ENCODE measurements at places on chromosomes 4 and X.

GRCh38 chr4:23805450-23805851, 84.4 kb downstream of the PPARGC1A start:
- DNase-seq = no peak

DNA sequence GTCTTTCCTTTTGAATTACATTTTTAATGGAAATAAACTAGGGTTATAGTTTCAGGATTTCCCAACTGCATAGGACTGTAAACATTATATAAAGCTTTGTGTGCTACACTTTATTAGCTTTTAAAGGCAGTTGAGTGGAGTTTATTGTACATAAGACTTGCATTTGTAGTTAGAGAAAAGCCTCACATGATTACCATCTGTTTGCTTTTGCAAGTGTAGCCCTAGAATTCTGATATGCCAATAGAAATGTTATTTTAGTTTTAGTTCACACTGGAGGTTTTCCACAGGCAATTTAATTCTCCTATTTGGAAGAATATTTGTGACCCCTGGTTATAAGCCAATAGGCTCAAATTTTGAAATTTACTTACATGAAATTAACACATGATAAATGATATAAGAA, 41.3 kb upstream of the ANK2 start:
- no peak for DNase-seq

- no peak for DNase-seq
Measured at GRCh38 chr4:158814636-158815330, 46.0 kb downstream of the FNIP2 start.

DNA sequence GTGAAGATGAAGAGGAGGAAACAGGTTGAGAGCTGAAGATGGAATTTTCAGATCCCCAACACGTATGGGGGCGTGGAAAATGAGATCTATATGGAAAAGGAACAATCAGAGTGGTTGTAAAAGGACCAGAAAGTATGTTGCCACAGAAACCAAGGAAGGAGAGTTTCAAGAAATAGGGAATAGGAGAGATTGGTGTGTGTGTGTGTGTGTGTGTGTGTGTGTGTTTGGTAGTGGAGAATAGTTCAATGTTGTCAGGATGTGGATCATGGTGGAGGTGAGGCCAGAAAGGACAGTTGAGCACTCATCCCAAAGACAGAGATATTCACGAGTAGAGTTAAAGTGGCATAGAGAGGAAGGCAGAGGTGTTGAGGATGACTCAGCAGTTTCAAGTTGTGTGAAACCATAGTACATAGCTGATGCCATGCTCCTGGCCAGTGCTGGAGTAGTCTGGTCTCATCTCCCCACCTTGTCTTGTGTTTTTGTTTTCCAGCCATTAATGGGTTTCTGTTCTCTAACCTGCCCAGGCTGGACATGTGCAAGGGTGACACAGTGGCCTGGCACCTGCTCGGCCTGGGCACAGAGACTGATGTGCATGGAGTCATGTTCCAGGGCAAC, 36.1 kb downstream of the HEPH start:
- no peak for DNase-seq

DNA sequence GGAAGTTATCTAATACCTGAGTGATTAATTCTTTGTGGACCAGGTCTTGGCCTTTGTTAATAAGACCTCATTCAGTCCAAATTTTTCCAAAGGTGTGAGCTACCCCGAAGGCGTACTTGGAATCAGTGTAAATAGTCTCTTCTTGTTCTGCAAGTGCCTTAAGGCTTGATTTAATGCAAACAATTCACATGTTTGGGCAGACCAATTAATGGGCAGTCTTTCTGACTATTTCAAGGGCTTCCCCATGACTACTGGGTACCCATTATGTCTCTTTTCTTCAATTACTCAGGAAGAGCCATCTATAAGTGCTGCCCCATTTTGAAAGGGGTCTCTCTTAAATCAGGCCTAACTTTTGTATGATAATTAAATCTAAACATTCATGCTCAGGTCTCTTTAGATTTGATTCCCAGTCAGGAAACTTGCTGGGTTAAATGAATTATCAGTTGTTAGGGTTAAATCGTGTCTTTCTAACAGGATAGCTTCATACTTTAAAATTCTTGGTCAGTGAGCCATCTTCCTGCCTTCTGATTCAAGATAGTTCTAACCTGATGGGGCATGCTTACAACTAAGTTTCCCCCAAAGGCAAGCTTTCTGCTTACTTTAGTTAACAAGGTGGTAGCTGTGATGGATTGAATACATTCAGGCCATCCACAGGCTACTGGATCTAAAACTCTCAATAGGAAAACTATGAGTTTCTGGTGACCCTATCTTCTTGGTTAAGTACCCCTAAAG, 179.6 kb downstream of the CCNG2 start:
- DNase-seq = no peak

- DNase-seq = peak; percentile 82
Measured at GRCh38 chr4:2261110-2261852, 628 bp downstream of the MXD4 start.

DNA sequence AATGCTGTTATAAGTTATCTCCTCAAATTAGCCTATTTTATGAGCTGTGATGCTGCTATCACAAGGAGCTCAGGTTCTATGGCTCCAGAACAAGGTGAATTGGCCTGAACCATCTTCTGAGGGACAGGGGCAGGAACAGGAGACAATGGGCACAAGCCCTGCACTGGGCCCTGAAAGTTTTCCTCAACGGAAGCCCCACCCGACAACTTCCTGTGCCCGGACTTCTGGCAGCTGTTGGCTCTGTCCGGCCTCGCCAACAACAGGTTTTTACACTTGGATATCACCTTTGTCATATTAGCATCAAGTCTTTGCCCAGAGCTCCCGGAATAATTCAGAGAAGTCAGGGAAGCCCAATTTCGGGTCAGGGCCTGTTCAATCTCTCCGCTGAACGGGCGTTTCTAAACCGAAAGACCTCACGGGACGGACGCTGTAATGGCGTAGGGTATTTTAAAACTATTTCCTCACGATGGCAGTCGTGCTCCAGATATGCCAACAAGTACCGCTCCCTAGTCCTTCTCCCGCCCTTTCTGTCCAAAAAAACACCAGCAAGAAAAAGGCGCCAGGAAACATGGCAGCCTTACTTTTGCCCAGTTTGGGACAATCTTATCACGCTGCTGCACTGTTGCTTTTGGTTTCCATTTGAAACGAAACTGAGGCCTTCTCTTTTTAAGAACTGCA, 201.0 kb upstream of the STK26 start:
- DNase-seq = no peak

GRCh38 chr4:52704661-52705060, 45.6 kb upstream of the USP46 start:
- DNase-seq = no peak

- DNase-seq = no peak
Measured at GRCh38 chrX:40022421-40022820, 75.3 kb downstream of the BCOR start.

- DNase-seq = no peak
Measured at GRCh38 chr4:41319553-41319952, 62.8 kb downstream of the UCHL1 start.

DNA sequence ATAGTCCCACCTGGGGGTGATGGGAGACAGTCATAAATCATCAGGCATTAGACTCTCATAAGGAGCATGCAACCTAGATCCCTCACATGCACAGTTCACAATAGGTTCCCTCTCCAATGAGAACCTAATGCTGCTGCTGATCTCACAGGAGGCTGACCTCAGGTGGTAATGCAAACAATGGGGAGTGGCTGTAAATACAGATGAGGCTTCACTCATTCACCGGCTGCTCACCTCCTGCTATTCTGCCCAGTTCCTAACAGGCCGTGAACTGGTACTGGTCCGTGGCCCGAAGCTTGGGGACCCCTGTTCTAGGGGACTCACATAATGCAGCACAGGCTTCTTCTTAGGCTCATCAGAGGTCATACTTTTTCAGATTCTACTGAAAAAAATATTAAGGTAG, 625.9 kb upstream of the AGA start:
- DNase-seq = no peak

- DNase-seq = no peak
Measured at GRCh38 chr4:71167083-71167482, 171.7 kb upstream of the SLC4A4 start.

- no peak for DNase-seq
Measured at GRCh38 chrX:104522386-104522785, 43.6 kb upstream of the IL1RAPL2 start.

GRCh38 chrX:96183843-96184242, 500.8 kb upstream of the DIAPH2 start:
- no peak for DNase-seq

GRCh38 chr4:108048157-108048556, 58.5 kb downstream of the HADH start:
- DNase-seq = peak; percentile 40

GRCh38 chr4:10808591-10808990, 124.0 kb upstream of the CLNK start:
- no peak for DNase-seq

DNA sequence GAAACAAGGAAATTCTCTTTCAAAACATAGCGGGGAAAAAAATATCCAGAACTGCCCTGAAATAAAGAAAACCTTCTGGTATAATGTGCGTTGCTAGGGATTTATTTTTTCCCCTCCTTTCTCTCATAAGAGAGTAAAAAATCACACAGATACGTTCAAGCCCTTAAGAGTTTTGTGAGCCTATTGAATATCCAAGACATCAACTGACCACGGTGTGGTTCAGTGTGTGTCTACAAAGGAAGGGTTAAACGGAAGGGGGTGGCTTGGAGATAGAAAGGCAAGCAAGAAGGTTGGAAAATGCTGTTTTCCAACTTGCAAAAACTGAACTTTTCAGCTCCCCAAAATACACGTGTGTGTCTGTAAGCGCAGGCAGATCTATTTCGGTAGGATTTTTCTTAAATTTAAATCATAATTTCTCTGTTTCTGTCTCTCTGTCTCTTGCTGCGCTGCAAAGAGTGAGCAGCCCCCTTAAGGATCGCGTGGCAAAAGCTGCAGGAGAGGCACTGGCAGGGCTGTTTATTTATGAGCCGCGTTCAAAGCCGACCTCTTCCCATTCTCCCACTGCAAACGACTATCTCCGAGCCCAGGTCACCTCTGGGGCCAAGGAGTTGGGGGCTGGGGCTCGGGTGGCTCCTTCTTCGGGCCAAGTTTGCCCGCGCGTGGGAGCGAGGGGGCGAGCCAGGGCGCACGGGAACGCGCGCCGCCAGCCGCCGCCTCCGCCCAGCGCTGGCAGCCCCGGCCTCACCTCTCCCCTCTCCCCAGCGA, 492 bp upstream of the SLIT2 start:
- no peak for DNase-seq

DNA sequence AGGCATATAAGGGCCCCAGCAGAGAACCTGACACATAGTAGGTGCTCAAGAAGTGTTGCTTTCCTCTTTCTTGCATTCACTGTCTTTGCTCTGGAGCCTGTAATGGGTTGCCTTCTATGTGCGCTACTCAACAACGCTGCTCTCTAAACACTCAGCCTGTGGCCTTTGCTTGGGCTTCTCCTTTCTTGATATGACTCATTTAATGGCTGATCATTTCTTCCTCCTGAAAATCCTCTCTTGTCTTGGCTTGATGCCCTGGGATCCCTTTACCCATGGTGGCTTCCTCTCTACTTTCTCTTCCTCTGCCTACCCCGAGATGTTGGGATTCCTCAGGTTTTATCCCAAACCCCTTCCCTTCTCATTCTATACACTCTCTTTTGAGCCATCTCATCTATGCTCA, 19.9 kb upstream of the PJA1 start:
- DNase-seq = no peak

- no peak for DNase-seq
Measured at GRCh38 chr4:173461170-173461569, 62.3 kb upstream of the SCRG1 start.

DNA sequence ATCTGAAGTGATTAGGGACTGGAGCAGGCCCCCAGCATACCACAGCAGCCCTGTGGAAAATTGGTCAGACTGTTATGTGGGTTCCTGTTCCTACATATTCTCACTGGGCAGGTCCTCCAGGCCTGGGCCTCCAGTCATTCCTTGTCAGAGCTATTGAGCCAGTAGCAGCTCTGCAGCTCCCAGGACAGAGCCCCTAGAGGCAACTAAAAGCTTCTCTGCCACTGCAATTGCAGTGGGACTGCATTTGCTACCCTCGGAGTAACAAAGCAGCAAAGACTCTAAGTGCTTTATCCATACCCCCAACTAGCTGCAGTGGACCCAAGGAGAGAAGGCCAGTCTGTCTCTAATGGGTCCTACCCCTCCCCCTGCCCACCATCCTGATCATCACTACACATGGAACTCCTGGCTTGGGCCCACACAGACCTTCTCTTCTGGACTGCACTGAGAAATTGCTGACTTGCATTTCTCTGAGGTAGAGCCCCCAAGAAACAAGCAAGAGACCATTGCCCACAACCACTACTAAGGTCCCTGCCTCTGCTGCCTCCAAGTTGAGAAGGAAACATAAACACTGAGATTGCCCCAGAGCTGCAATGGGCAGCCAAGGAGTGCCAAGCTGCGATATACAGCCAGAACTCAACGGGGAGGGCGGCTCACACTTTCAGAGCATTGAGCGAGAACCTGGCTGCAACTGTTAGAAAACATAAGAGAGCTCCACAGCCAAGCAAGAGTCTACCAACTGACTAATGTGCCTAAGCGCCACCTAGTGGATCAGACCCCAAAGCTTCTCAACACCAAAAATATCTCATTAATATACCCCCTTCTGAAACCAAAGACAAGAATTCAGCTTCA, 738.7 kb upstream of the NDST4 start:
- DNase-seq = no peak

GRCh38 chr4:181909368-181909767, 333.8 kb upstream of the TENM3 start:
- DNase-seq = no peak

- DNase-seq = peak; percentile 26
Measured at GRCh38 chr4:165379678-165380064, 863 bp downstream of the CPE start.

DNA sequence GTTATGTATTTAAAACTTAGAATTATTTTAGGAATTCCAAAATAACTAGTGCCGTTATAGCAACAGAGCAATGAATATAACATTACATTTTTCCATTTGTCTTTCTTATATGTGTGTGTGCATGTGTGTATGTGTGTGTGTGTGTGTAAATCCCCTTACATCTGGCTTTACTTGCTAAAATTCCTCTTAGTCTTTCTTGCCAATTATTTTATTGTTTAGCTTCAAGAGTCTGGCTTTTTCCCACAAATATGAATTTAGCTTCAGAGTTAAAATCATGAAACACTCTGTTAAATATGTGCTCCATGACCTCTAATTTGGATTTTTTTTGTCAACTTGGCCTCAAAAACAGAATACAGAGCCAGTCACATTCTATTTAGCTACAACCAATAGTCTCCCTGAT, 18.9 kb downstream of the FGF13 start:
- no peak for DNase-seq

- no peak for DNase-seq
Measured at GRCh38 chr4:138673053-138673452, 342.5 kb upstream of the NOCT start.

DNA sequence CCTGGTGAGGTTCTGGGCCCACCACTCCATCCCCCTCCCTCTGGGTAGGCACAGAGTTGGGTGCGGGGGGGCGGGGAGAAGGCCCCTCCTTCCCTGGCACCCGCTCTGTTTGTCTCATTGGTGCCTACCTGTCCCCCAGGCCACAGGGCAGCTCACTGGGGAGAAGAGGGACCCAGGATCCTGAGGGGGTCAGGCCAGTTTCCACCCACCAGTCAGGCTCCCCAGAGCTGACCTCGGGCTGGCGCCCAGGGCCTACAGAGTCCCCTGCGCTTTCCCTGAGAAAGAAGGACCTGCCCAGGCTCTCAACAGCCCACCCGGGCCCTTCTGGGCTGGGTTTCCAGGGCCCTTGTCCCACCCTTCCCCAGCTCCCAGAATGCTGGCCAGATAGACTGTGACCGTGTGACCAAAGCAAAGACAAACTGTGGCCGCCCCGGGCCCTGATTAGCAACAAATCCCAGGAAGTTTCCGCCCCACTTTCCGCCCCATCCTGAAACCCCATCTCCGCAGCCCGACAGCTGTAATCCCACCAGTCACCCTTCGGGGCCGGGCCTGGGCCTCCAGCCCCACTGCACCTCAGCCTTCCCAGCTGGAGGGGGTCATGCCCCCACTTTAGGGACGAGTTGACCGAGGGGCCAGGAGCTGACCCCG, 33.8 kb upstream of the FGFR3 start:
- DNase-seq = no peak
